ENCODE measurements at places on chromosomes 3 and 15. TPM values are rescaled to one million over a fixed set of nuclear protein-coding genes. Genes with fewer than 3 reads are reported as not detected.
A peak's percentile ranks its signal among the peaks of the same experiment; 100 is the strongest.

DNA sequence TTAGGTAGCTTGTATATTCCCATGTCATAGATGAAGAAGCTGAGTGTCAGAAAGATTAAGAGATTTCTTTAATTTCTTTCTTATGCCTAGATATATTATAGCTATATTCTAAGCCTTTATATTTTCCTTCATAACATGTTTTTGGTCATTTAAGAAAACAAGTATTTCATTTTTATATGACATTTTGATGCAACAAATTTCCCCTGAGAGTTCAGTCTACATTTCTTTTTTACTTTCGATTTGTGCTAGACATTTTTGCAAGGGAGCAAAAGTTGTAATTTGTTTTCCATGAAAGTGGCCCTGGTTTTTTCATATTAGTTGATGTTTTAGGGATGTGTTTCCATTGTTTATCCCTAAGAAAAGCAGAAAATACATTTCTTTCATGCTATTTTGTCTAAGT is 344.9 kb downstream of the NLGN1 start:
- H3K27me3 ChIP-seq, result no peaks in the 10 kb centered on the region
- H3K27ac ChIP-seq, result no peak overlapping the region
- H3K4me3 ChIP-seq, result no peak overlapping the region
- DNase-seq, result no peak
- no peaks in the 10 kb centered on the region for H3K4me1 ChIP-seq

DNA sequence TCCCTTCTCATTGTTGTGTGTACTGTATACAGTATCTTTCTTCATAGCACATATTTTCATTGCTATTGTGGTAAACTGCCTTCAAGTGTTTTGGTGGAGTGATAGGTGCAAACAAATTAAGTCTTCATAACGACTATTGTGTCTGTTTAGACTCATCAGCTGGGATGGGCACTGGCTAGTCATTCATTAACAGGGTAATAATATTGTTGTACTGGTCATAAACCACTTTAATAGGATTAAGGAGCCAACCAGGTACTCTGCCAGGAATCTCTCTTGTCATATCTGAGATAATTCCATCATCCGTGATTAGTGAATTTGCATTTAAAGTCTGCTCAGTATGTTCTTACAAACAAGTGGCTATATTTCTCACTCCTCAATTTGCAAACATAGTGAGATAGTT is 10.2 kb upstream of the TMEM45A start:
- no peak overlapping the region for H3K27ac ChIP-seq
- no peak for DNase-seq
- peaks cover 20% of the 10 kb centered on the region for H3K27me3 ChIP-seq
- no peak overlapping the region for H3K4me3 ChIP-seq
- H3K4me1 ChIP-seq, result peaks cover 3% of the 10 kb centered on the region
- no peaks in the 10 kb centered on the region for H3K36me3 ChIP-seq

DNA sequence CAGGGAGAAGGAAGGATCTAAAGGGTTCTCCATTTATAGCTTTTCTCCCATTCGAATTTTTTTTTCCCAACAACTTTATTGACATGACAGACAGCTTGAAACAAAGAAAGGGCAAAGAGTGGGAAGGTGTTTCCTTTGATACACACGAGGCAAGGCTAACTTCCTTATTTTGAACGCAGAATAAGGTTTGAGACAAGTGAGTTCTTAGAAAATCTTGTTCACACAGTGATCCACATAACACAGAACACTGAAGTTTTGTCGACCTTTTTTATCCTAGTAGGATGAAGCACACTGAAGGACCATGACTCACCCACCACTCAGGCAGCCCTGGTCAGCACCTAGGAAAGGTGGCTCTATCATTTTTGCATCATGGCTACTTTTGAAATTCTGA is 425.8 kb upstream of the MDFIC2 start:
- no peaks in the 10 kb centered on the region for H3K36me3 ChIP-seq
- H3K4me3 ChIP-seq, result no peak overlapping the region
- H3K27ac ChIP-seq, result no peak overlapping the region
- no peak for DNase-seq

DNA sequence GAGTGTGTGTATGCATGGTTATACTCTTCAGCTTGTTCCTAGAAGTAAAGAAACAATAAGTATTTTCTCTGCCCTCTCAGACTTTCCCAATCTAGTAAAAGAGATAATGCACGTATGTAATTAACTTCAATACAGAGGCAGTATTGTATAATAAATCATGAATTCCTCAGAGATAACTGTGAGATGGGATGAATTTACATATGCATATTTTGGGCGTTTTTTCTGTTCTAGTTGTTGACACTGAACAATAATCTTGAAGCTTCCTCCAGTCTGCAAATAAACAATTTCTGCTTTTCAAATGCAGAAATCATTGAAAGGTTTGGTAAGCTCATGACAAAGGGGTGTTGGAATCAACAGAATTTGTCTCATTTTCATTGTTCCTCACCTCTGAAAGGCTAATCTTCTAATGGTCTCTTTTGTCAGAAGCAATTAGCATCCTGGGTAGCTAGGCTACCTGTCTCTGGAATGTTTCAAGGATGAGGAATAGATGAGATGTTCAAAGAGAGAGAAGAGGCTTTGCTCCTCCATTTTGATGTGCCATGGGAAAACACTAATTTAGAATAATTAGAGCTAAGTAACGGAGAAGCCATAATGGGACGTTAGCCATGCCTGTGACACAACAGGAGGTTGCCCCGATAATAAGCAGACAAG is 43.3 kb upstream of the SIAH2 start:
- H3K36me3 ChIP-seq, result no peaks in the 10 kb centered on the region
- H3K27ac ChIP-seq, result no peak overlapping the region
- H3K4me3 ChIP-seq, result no peak overlapping the region
- H3K27me3 ChIP-seq, result peaks cover 4% of the 10 kb centered on the region
- no peak for DNase-seq

GRCh38 chr3:125618208-125618607 is 22.9 kb upstream of the OSBPL11 start:
- H3K4me3 ChIP-seq, result no peak overlapping the region
- H3K27ac ChIP-seq, result no peak overlapping the region

- peaks cover 8% of the 10 kb centered on the region for H3K36me3 ChIP-seq
- no peak overlapping the region for H3K4me3 ChIP-seq
- DNase-seq, result no peak
- H3K27me3 ChIP-seq, result no peaks in the 10 kb centered on the region
- peaks cover 58% of the 10 kb centered on the region for H3K4me1 ChIP-seq
Measured at GRCh38 chr3:106332129-106332528, 463.3 kb upstream of the CBLB start.

DNA sequence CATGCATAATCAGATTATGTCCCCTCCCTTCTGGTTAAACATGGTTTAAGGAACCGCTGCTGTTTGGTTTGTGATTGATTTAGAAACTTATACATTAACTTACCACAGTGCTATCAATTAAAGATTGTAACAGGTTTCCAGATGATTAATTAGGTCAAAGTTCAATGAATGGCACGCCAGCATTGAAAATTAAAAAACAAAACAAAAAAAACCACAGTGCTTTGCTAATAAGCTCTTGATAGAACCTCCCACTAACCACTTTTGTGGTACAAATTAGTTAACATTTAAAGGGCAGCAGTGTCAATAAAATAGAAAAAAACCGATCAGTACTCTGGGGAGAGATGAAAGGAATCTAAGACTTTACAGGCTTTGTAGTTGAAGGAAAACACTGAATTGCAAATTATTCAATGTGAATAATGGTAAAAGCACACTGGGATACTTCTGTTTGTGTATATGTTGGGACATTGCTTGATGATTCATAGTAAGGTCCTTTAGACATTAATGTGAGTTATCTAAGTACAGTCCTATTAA is 7.6 kb upstream of the C3orf38 start:
- no peak overlapping the region for H3K27ac ChIP-seq
- DNase-seq, result no peak
- H3K27me3 ChIP-seq, result no peaks in the 10 kb centered on the region
- H3K36me3 ChIP-seq, result peaks cover 29% of the 10 kb centered on the region
- no peak overlapping the region for H3K4me3 ChIP-seq
- peaks cover 8% of the 10 kb centered on the region for H3K4me1 ChIP-seq

GRCh38 chr3:4856136-4856535 is 123.1 kb upstream of the BHLHE40 start:
- H3K4me1 ChIP-seq, result peaks cover 55% of the 10 kb centered on the region
- H3K36me3 ChIP-seq, result peaks cover 51% of the 10 kb centered on the region
- H3K27ac ChIP-seq, result no peak overlapping the region

GRCh38 chr3:11908981-11909698 is 62.5 kb upstream of the TAMM41 start:
- H3K27me3 ChIP-seq, result no peaks in the 10 kb centered on the region
- no peak for DNase-seq
- no peak overlapping the region for H3K4me3 ChIP-seq
- H3K4me1 ChIP-seq, result peaks cover 2% of the 10 kb centered on the region

DNA sequence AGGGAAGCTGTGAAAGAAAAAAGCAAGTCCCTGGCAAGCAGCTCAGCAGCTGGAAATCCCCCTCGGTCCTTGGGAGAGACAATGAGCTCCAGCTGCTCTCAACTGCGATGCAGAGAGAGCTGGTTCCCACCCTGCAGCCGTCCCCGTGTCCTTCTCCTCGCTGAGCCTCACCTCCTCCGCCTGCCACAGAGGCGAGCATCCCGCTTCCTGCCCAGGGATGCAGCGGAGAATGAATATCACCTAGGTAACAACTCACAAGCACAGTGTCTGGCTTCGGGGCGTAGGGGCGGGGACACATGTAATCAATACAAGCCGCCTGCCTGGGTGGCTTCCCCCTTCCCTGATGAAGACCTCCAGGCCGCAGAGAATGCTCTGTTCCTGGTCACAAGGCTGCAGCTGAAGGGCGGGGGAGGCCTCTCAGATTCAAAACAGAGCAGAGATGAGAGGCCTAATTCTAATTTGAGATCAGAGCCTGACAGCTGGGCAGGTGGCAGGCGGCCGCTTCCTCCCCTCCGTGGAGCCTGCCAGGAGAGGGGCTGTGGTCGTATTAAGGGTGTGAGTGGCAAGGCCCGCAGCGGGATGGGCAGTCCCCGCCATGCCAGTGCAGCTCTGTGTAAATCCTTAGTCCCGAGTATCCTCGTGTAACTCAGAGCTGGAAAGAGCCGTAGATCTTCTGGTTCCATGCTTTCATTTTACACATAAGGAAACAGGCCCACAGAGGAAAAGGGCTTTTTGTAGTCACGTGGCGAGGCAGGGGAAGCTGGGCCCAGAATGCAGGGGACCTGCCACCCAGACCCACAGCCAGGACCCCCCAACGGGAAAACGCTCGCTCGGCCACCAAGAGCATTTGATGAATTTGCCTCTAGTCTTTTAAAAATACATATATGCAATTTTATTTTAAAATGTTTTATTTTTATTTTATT is 24.3 kb downstream of the ZDHHC19 start:
- H3K4me1 ChIP-seq, result peaks cover 53% of the 10 kb centered on the region
- H3K36me3 ChIP-seq, result no peaks in the 10 kb centered on the region
- DNase-seq, result no peak
- H3K4me3 ChIP-seq, result peak overlapping the region; percentile 44

DNA sequence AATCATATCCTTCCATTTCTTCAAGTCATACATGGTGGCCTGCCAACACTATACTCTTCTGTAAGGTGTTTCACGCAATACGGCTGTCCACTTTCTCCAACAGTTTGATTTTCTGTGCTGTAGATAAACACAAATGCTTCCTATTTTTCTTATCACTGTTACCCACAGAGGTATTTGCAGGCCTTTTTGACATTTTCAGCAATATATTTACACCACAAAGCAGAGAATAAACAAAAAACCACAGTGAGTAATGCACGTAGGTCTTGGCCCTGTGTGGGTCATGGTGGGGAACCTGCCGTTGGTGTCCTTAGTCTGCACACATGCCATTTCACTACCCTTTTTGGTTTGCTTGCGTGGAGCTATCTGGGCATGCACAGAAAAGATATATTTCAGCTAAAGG is 59.5 kb downstream of the LRRC28 start:
- H3K27ac ChIP-seq, result no peak overlapping the region

DNA sequence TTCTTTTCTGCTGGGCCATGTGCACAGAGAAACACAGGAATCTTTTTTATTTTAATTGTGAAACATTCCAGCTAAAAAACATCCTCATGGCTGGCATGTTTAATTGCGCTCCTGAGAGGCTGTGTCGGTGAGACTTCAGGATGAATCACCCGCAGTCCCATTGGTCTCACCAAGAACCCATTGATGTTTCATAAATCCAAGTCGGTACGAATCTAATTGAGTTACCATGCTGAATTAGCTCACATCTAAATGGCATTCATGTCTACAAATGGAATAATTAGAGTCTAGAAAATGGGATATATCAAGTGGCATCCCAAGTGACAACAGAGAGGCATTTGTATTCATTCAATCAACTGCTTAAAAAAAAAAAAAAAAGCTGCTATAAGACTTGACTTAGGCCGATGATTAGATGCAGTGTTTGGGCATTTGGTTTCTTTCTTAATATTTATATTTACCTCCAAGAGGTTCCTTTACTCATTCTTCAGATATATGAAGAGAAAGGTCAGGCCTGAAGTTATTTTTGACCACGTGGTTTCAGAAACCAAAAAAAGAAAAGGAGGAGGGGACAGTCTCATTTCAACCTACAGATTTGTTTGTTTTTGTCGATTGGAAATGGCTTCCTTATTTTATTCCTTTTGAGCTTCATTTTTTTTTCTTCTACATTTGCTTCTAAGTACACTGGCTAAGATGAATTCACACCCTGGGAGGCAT is 79.1 kb upstream of the FOXB1 start:
- peaks cover 13% of the 10 kb centered on the region for H3K4me1 ChIP-seq
- H3K36me3 ChIP-seq, result no peaks in the 10 kb centered on the region
- no peak for DNase-seq
- no peak overlapping the region for H3K4me3 ChIP-seq
- H3K27me3 ChIP-seq, result peaks cover 17% of the 10 kb centered on the region

FGF7 gene
- total RNA-seq, result not detected

MCF2L2 gene
- 5.4 TPM for total RNA-seq

TARS3 gene
- 14.3 TPM for total RNA-seq

FEZF2 gene
- not detected for total RNA-seq

SETD5 gene
- 129 TPM for total RNA-seq

Measured in activated CD4-positive, alpha-beta T cell treated with anti-CD3 and anti-CD28 coated beads, Interleukin-2, amount 10 ng/mL, durations not matched to agents 7 days and 5 days (primary cell).